ENCODE measurements at places on chromosomes 5 and 9.
A peak's percentile ranks its signal among the peaks of the same experiment; 100 is the strongest.

- no peak for DNase-seq
Observed at GRCh38 chr9:72883875-72884274, 69.0 kb downstream of the ALDH1A1 start.

GRCh38 chr5:114727358-114727757 is 365.5 kb downstream of the KCNN2 start:
- no peak for DNase-seq

- DNase-seq = no peak
Observed at GRCh38 chr9:127788337-127789011, 2.6 kb downstream of the CDK9 start.

DNA sequence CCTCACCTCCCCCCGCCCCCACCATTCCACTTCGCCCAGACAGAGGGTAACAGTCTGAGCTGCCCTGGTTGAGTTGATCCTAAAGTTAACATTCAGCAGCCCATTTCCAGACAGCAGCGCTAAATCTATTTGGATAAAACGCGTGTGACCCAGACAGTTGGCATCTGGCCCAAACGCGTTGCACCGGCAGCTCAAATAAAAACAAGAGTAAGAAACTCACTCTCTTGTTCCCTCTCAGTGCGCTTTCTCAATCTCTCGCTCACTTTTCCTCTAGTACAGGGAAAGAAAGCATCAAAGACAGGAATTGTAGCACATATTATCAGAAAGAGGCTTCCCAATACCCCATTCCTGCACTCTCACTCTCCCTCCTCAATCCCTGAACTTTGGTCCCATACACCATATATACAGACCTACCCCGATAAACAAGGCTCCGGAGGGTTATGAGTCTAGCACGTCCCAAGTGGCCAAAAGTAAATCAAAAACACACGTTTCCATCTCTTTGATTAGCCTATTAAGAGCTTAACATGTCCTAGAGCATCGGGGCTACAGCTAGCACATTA is 1.3 kb downstream of the ADAMTS6 start:
- DNase-seq = peak; percentile 84

DNA sequence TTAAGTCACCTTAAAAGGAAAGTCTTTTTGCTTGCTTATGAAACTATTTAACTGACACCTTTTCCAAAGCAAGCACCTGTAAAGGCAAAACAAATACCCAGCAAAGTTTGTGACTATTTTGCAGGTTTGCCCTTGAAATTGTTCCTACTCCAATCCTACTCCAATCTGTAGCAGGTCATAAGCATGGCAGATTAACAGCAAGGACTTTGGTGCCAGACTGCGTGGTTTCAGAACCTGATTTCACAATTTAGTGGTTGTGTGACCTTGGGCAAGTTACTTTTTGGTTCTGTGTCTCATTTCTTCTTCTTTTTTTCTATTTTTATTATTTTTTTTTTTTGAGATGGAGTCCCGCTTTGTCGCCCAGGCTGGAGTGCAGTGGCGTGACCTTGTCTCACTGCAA is 282.1 kb downstream of the RFX3 start:
- DNase-seq = no peak

DNA sequence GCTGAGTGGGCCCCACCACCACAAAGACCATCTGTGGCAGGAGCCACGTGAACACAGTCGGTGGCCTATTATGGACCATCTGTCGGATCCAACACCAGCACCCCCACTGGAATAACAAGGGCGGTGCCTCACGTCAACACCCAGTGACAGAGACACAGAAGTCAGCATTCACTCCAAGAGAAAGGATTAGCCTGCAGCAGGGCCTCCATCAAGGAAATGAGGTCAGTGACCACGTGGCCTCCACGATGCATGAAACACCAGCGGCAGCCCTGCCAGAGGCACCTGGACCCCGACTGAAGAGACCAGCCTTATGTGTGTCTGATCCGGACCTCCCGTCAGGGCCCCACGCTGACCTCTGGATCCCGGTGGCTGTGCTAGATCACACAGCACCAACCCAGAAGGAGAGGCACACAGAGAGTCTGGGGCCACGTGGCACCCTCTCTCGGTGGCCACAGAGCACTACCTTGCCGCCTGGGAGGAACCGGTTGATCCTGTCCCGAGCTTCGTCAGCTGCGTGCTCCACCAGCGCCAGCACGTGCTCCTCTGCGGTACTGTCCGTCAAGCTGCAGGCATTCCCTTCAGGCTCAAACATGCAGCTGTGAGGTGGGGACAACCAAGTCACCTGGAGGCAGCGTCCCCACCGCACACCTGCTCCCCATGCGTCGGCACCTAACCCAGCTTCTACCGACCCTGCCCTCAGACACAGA is 9.0 kb downstream of the BRD9 start:
- DNase-seq = no peak

GRCh38 chr5:29642601-29643000 is 1550.9 kb upstream of the CDH6 start:
- DNase-seq = no peak

All from hindlimb muscle (tissue), 1 donor.